ENCODE measurements at places on chromosomes 7 and 10.

GRCh38 chr7:129828989-129829736 is 123.6 kb downstream of the UBE2H start:
- DNase-seq, result no peak

DNA sequence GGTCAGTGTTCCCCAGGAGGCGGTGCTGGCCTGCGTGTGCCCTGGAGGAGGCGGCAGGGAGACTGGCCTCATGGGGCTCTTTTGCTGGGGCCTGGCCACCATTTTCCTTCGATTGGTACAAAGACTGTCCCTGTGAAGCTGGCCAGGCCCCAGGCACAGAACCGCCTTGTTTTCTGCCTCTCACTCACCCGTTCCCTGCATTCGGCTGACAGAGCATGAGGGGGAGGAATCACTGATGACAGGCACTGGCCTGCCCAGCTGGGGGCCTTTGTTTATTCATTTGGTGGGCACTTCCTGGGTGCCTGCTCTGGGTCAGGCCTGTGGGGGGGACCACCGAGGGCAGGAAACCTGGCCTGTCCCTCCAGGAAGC is 139.2 kb downstream of the FAM53B start:
- DNase-seq, result no peak

GRCh38 chr10:119714484-119714816 is 11.4 kb upstream of the INPP5F start:
- no peak for DNase-seq

DNA sequence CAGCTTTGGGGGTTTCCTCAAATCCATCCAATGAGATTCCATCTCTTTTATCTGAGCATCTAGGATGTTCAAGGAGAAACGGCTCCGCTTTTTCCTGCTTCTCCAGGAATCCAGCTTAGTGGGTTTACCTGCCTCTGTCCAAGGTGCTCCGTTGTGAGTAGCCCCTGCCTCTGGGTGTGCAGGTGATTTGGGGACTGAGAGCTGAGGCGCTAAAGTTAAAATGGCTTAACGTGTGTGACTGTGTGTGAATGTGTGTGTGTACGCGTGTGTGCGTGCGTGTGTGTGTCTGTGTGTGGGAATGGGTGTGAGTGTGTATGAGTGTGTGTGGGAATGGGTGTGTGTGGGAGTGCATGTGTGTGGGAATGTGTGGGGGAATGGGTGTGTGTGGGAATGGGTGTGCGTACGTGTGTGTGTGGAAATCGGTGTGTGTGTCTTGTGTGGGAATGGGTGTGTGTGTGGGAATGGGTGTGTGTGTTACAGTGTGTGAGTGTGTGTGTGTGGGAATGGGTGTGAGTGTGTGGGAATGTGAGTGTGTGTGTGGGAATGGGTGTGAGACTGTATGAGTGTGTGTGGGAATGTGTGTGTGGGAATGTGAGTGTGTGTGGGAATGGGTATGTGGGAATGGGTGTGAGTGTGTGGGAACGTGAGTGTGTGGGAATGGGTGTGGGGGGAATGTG is 90.2 kb upstream of the INSIG1 start:
- no peak for DNase-seq

- DNase-seq, result no peak
Measured at GRCh38 chr10:97659589-97659988, 19.1 kb downstream of the PI4K2A start.

DNA sequence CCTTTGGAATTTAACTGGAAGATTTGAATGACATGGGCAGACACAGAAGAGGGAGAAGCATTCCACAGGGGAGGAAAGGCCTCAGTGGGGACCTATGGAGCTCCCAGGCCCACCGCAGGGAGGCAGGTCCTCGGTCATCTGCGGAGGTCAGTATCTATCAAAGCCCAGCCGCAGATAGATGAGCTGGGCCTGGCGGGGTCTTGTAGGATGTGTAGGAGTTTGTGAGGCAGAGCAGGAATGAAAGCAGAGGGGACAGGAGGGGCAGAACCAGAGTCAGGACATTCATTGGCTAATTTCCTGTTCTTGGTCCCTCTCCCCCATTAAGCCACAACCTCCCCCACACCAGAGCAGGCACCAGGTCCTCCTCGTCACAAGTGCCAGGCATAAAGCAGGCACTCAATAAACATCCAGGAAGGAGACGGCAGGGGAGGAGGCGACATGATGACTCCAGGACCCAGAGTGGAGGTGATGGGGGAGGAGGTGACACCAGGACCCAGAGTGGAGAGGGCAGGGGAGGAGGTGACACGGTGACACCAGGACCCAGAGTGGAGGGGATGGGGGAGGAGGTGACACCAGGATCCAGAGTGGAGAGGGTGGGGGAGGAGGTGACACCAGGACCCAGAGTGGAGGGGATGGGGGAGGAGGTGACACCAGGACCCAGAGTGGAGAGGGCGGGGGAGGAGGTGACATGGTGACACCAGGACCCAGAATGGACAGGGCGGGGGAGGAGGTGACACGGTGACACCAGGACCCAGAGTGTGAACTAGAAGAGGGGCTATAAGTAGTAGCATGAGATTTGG is 83.7 kb upstream of the PDGFA start:
- peak; percentile 39 for DNase-seq

GRCh38 chr10:47403446-47404318 is 19.6 kb upstream of the ZNF488 start:
- no peak for DNase-seq
